ENCODE measurements at places on chromosomes 7 and 10. TPM values are rescaled to one million over a fixed set of nuclear protein-coding genes. Genes with fewer than 3 reads are reported as not detected.

EPO gene
- not detected for total RNA-seq

GDF10 gene
- 0.36 TPM for total RNA-seq

AGR2 gene
- total RNA-seq: not detected

AGR3 gene
- not detected for total RNA-seq

ABCC2 gene
- total RNA-seq: 3.2 TPM

ANKRD61 gene
- not detected for total RNA-seq

NEUROG3 gene
- not detected for total RNA-seq

FOXP2 gene
- 4.9 TPM for total RNA-seq

GTF2IRD1 gene
- total RNA-seq: 68.7 TPM

ICA1 gene
- total RNA-seq: 1.6 TPM

WEE2 gene
- total RNA-seq: not detected

FKBP6 gene
- not detected for total RNA-seq

SPDYE8 gene
- not detected for total RNA-seq

TBX20 gene
- not detected for total RNA-seq

WAPL gene
- 39.5 TPM for total RNA-seq

HSPA12A gene
- total RNA-seq: 6.0 TPM

Data from gastrocnemius medialis (tissue), 4 donors.